RPMI8226 (cell line): ENCODE measurements at places on chromosomes 2 and 18.

- no peak for DNase-seq
These were observed 35.8 kb downstream of the HPCAL1 start for GRCh38 chr2:10338270-10339188.

DNA sequence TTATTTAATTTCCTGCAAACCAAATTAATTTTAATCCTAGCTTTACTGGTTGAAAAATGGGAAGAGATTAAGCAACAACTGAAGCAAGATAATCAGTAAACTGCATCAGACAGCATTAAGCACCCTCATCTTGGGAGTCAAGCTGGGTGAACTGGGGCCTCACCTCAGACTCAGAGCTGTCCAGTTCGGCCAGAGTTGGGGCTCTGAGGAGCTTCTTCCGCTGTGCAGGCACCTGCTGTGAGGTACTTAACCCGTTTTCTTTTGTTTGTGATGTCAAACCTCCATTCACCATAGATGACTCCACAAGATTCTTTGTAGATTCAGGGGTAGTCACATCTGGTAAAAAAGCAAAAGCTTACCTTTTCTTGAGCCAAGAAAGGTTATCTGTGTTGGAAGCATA lies 71.8 kb downstream of the PRELID3A start:
- no peak for DNase-seq

DNA sequence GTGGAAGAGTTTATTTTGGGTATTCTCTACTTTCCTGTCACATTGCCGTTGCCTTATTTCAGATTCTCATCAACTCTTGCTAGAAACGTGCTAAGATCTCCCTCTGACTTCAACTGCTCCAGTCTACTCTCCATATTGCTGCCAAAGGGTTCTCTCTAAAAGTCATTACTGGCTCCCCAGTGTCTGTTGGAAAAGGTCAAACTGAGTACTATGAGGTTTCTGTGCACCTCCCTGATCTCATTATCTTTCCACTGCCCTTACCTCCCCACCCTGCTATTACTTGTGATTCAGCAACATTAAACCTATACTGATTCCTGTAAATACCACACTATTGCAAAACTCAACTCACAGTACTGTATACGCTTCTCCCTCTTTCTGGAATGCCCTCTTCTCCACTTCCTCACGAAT lies 1.9 kb upstream of the KRCC1 start:
- no peak for DNase-seq

DNA sequence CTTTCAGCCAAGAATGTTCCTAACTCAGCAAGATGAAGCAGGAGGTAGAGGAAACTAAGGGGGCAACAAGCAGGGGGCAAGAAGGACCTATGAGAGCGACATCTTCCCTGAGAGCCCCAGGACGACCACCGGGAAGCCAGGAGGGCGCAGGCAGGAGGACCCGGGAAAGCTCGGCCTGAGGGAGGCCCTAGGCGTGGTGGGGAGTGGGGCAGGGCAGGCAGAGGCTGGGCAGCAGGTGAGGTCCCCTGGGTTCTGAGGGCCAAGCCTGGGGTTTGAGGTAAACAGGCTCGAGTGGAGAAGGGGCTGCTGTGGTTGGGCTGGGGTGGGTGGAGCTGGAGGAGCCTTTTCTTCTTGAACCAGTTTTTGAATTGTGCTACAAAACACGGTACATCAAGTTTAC lies 1.3 kb upstream of the ALPI start:
- no peak for DNase-seq

DNA sequence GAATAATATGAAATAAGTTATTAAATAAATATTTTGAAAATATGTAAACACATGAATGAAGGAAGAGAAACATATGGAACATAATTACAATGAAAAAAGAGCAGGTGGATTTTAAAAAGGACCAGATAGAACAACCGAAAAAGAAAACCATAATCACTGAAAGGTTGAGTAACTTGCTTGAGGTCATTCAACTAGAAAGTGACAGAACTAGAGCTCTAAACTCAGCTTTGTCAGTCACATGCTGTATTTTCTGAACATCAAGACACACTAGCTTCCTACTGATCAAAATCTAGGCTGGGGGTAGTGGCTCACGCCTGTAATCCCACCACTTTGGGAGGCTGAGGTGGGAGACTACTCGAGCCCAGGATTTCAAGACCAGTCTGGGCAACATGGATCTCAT lies 30.0 kb upstream of the ITGAV start:
- DNase-seq, result no peak

DNA sequence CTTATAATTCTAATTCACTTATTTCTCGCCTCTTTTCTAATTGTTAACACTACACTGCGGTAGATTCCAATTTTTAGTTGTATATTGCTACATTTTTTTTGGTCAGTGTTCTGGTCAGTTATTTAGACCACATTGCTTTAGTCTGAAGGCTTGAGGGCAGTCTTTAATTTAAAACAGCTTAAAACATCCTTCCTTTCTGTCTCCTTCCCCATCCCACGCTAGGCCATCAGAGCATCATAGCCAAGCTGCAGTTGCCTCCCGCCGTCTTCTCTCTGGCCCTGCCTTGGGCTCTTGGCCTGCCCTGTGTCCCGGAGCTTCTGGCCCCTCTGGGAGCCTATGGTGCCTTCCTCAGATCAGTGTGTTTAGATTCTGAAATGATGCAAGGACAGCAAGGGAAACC lies 52.6 kb upstream of the GLI2 start:
- DNase-seq, result no peak
